ENCODE measurements at places on chromosomes 4 and X.

DNA sequence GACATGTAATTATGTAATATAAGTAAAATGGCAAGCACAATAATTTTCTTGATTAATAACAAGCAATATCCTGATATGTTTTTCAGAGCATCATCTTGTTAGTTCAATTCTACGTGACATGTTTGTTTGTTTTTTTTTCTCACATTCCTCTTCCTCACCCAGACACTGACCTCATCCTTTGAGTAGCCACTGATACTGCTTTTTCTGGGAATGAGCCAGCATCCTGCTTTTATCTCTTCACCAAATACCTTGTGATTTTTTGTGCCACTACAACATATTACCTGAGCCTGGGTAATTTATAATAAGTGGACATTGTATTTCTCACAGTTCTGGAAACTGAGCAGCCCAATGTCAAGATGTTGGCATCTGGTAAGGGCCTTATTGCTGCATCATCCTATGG is 484.0 kb downstream of the NAF1 start:
- peak; percentile 25 for DNase-seq

- no peak for DNase-seq
Measured at GRCh38 chrX:106927023-106927422, 6.8 kb downstream of the CLDN2 start.

DNA sequence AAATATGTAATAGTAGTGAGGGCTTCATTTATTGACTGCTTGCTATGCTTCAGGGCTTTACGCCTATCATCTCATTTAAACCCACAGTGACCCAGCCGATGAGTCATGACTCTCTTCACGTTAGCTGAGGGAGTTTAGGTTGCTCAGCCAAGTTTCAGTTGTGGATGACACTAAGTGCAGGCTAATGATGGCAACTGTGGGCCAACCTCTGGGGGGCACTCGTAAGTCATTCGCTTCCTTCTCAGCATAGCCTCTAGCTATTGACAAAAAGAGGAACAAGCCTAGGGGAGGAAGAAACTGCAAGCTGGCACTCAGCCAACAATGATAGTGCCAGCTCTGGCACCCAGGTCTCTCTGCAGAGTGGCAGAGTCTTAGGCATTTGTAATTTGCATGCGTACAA is 325.0 kb downstream of the ARHGAP10 start:
- peak; percentile 40 for DNase-seq

DNA sequence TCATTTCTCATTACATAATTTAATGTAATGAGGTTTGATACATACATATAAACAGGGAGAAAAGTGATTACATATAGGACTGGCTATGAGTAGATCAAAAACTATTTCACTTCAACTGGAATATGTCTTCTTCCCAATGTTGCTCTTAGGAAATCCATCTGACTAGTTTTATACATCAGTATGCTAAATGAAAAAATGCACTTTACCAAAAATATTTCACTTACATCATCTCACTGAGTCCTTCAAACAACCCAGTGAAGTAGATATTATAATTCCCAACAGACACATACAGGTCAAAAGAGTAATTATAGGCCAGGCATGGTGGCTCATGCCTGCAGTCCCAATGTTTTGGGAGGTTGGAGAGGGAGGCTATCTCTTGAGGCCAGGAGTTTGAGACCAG is 215.9 kb downstream of the MID1 start:
- no peak for DNase-seq

DNA sequence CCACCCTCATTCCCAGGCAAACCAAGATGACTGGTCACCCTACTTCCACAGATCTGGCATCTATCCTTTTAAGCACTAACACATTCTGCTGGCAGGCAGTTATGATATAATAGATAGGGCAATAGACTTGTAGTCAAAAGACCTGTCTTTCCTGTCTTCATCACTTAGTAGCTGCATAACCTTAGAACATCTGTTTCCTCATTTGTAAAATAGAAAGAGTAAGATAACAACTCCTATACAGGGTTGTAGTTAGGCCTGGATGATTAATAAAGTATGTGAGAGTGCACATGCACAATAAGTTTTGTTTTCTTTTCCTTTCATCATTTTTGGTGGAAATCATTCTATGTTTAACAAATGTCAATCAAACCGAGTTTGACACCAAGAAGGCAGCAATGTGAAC is 72.1 kb downstream of the GPR82 start:
- DNase-seq, result no peak

- no peak for DNase-seq
Measured at GRCh38 chr4:73508651-73509050, 27.1 kb downstream of the AFM start.

GRCh38 chr4:43987331-43987944 is 461.2 kb downstream of the KCTD8 start:
- no peak for DNase-seq

DNA sequence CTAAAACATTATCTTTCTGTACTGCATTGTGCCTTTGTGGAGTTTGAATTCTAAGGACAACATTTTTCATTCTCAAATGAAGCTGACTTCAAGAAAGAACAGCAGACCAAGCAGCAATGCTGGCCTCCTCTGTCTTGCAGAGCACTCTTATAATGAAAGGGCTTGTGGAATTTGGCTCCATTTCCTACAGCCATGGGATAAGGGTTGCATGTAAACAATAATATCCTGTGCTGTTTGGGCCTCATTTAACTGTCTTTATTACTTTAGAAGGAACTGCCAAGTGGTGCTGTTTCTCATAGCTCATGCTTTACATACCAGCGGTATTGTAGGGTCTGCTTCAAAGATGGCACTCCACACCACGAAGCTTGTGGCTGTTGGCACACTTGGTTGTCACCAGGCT is 111.4 kb upstream of the EOLA2 start:
- DNase-seq, result no peak

DNA sequence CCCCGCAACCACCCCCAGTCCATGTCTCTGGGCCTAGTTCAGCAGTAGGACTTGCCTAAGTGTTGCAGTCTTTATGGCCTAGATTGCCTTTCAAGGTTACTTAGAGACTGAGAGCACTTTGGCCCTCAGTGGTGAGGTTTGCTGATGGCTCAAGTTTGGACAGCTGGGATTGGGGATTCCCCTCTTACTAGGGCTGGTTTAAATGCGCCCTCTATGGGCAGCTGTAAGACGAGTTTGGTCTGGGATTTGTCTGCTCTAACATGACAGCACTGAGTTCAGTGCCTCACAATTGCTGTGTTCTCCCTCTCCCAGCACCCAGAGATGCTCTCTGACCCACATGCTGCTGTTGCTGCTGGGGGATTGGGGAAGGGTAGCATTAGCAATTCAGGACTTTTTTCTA is 23.1 kb downstream of the DACH2 start:
- DNase-seq, result no peak

DNA sequence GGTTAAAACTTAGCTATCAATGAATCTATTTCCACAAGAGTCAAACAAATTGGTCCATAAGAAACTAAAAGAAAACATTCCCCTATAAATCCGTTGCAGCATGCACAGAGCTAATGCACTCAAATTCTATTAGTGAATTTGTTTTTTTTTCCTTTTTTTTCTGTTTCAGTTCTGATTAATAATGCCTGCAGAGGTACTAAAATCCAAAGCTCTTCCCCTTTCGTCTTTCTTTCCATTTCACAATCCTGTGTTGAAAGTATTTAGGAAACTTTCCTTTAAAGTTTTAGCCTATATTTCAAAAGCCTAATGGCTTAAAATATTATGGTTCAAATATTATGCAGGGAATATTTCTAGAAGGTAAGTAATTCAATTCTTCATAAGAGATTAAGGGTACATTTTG is 45.9 kb upstream of the VEGFD start:
- no peak for DNase-seq

- DNase-seq, result peak; percentile 57
Measured at GRCh38 chrX:119240356-119240755, 4.3 kb downstream of the PGRMC1 start.

GRCh38 chr4:126664839-126665238 is 967.9 kb upstream of the INTU start:
- no peak for DNase-seq

- DNase-seq, result no peak
Measured at GRCh38 chrX:73446831-73447230, at the start of gene CDX4. CDX4 (plus strand) TSS chrX:73447053; CDS start chrX:73447254, 201 bp downstream.

- DNase-seq, result no peak
Measured at GRCh38 chr4:155428128-155428527, 51.4 kb upstream of the MAP9 start.

DNA sequence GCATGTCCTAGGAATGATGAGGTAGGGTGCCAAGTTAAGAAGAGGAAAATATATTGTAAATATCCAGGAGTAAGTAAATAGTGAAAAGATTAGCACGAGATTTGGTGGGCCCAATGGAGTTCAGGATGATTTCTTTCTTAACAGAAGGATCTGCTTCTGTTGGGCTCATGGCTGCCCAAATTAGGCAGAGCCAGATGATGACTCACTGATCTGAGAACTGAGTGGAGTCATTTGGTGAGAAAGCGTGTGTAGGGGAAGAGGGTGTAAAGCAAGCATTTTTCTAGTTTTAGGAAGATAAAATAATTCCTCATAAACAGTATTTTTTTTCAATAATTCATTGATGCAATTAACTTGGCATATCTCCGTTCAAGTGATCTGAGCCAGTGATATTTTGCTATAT is 1.6 kb downstream of the TBX22 start:
- DNase-seq, result no peak
